ENCODE measurements at places on chromosomes 13 and 19.

GRCh38 chr19:49155005-49155819, at the start of gene HRC:
Gene HRC, minus strand, starts transcription at chr19:49155396. Its CDS starts 159 bp downstream, at chr19:49155237.
- DNase-seq = no peak

DNA sequence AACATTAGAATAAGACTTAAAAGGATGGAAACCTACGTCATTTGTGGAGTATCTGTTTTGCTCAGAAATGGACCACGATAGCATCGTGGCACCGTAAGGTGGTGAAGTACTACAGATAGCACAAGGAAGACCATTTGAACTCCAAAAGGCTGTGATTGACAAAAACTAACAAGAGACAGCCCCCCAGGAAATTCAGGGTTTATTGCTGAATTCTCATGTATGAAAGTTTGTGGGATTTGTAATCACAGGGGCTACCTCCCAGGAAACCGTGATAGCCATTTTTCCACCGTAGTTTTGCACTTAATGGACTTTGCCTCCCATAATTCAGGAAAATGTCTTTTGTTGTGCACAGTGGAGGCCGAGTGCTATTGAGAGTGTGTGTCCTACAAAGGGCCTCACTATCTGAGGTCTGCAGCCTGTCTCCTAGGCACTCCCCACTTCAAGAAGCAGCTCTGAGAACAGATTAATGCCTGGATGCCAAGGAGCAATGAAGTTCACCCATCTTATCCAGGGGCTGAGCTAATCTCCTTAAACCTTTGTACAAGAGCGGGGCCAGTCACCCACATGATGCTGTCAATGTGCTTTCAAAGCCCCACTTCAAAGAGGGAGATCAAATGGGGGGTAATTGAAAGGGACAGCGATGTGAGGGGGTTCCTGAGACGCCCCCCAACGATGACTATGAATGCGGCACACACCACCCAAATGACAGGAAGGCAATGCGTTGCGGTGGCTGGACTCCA, 182.6 kb downstream of the COL4A1 start:
- no peak for DNase-seq

GRCh38 chr13:102715447-102715846, 20.6 kb upstream of the METTL21C start:
- DNase-seq = no peak

- DNase-seq = no peak
Measured at GRCh38 chr19:35294328-35294727, 2.4 kb downstream of the MAG start.

GRCh38 chr13:107807306-107808073, 407.8 kb downstream of the LIG4 start:
- no peak for DNase-seq

DNA sequence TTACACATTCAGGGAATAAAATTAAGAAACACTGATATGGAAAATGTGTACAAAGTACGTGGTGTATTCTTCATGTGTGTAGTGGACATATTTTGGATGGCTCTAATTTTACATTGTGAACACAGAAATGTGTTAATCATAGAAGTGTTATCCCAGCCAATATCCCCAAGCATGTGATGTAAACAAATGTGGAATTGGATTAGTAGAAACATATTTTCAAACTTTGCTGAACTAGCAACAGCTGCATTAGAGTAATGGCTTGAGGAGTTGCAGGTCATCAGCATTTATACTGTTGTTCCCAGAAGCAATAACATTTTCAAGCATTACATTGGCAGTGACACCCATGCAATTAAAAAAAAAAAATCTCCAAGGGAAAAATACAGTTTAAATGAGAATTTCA, 600.6 kb downstream of the SLITRK1 start:
- no peak for DNase-seq

- DNase-seq = peak; percentile 79
Measured at GRCh38 chr19:1249298-1249989, 1.1 kb downstream of the MIDN start.

DNA sequence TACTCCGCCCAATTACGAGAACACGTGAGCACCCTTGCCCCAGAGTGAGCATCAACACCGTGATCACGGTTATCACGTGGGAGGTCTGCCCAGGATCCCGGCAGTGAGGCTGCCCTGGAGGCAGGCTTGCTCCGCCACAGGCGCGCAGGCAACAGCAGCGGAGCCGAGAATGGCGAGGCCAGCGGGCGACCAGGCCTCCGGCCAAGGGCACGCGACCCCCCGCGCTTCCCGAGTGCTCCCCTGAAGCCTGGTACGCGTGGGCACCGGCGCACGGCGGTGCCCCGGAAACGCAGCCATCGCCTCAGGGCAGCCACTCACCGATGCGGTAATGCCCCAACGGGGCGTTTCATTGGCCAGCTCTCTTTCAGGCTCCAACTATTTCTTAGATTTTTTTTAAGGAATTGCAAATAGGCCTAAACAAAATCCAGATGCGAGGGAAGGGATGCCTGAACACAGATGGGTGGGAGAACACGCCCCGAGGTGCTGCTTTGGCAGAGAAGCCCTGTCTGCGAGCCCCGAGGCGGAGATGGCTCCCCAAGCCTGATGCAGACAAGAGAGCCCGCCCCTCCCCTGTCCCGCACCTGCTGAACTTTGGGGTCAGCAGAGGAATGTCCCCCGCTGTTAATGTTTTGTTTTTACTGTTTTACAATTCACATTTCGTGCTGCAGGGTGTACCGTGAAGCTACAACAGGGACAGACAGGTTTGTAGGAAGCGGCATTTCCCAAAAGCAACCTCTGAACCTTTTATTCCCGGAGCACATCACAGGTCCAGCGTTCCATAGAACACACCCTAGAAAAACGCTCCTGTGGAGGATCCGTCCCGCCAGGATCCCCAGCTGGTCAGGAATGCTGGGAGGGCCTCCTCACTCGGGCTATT, 132.7 kb downstream of the ZDHHC20 start:
- DNase-seq = no peak

Measured in thoracic aorta (tissue), 2 donors.